Activated CD4-positive, alpha-beta T cell treated with anti-CD3 and anti-CD28 coated beads, Interleukin-2, amount 50 U/mL, for 24 hours (primary cell): ENCODE measurements at places on chromosomes 7 and 10.

- DNase-seq: no peak
Observed at GRCh38 chr7:69596723-69597277, 1.5 kb upstream of the AUTS2 start.

GRCh38 chr7:24199978-24200377, 84.0 kb upstream of the NPY start:
- DNase-seq: no peak

DNA sequence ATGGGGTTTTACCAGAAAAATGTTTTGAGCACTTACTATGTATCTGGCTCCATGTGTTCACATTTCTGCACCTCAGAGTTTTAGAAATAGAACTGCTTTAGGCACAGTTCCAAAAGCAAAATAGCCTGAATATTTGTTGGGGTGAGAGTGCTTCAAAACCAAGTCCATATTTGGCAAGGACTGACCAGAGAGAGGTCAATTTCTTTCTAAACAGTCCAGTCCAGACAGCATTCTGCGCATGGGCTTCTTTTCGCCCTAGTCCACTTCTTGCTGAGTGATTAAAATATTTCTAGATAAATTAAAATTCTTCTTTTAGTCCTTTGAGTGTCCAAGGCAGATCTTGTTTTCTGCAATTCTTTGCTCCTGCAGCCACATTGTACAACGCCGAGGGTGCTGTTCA, 427.0 kb downstream of the PHTF2 start:
- no peak for DNase-seq

GRCh38 chr7:121084748-121085336, 96.3 kb downstream of the CPED1 start:
- no peak for DNase-seq

DNA sequence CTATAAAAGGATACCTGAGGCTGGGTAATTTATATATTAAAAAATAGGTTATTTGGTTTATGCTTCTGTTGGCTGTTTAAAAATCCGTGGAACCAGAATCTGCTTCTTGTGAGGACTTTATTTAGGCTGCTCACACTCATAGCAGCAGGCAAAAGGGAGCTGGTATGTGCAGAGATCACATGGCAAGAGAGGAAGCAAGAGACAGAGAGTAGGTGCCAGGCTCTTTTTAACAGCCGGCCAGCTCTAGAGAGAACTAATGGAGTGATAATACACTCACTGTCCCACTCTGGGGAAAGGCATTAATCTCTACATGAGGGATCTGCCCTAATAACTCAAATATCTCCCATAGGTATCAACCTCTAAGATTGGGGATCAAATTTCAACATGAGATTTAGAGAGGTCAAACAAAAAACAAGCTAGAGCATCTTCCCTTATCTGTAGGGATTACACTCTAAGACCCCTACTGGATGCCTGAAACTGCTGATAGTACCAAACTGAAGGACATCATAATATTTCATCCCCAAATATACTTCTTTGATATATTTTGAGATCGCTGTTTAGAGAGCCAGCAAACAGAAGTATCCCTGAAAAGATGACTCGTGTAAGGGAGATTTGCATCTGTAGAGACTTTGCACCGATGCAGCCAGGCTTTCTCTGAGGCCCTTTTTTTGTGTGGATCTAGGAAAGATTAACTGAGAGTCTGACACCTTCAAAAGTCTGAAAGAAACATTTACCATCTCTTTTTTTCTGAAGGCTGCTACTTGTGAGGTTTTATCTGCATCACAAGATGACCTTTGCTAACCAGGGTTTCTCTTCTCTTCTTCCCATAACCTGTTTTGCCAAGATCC, 717.0 kb upstream of the MBL2 start:
- no peak for DNase-seq

DNA sequence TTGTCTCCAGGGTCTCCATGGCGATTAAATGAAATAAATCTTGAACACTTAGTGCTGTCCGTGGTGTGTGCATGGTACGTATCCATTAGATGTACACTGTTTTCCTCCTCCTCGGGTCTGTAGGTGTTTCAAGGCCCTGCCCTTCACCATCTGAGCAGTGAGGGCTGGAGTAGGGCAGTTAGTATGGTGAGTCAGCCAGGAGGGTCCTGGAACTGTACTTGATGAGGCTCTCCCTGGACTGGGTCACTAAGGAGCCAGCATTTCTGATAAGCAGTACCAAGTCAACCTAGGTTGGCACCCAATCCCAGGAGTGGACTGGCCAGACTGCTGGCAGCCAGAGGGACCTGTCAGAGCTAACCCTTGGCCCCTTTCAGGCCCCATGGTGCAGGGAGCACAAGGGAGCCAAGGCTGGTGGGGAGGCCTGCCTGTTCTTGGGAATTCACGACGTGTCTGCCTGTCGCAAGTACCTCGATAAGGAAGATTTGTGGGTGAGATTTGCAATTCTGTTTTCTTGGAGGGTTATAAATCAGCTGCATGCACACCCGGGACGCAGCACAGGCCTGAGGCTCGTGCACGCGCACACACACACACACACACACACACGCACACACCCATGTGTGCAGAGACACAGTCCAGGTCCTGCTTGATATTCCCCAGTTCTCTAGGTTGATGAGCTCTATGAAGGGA, 114.2 kb downstream of the ZMIZ1 start:
- no peak for DNase-seq

DNA sequence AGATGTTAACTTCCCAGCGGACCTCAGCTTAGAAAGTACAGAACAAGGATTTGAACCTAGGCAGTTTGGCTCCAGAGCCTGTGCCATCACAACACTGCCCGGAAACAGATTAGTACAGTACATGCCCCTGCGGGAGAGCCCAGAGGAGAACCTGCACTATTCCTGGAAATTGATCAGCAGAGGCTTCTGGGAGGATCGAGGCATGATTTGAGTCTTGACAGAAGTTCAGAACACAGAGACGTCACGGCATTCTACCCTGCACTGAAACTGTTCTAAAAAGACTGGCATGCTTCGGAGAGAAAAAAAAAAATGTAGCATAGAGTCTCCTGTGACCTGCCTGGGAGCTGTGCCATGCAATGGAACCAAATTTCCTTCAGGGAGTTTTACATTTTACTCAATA, 9.2 kb upstream of the IL6 start:
- no peak for DNase-seq

DNA sequence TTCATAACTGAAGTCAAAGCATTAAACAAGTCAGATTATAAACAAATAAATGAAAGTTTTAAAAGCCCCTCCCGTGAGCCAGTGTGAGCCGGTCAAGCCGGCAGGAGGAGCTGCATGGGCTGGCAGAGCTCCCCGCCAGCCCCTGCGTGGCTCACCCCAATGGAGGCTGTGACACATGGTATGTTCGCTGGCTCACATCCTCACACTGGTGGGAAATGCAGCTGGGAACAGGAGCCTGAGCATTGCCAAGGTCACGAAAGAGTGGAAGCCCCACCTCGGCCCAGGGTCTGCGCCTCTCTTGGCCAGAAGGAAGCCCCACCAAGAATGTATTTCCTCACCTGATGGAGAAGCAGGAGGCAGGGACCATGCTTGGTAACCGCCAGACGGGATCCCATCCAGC, 261.7 kb upstream of the TCERG1L start:
- DNase-seq: no peak

DNA sequence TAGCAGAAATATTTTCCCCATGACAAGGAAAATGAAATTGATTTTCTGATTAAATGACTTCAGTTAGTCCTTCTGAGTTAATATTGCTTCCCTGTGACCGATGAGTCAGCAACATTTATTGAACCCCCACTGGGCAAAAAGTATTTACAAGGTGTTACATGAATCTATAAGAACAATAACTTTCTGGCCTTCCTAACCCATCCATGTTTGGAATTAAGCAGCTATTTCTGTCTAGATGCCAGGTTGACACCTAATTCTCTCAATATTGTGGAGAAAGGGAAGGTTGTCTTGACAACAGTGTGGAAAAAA, 112.9 kb upstream of the JAZF1 start:
- no peak for DNase-seq

DNA sequence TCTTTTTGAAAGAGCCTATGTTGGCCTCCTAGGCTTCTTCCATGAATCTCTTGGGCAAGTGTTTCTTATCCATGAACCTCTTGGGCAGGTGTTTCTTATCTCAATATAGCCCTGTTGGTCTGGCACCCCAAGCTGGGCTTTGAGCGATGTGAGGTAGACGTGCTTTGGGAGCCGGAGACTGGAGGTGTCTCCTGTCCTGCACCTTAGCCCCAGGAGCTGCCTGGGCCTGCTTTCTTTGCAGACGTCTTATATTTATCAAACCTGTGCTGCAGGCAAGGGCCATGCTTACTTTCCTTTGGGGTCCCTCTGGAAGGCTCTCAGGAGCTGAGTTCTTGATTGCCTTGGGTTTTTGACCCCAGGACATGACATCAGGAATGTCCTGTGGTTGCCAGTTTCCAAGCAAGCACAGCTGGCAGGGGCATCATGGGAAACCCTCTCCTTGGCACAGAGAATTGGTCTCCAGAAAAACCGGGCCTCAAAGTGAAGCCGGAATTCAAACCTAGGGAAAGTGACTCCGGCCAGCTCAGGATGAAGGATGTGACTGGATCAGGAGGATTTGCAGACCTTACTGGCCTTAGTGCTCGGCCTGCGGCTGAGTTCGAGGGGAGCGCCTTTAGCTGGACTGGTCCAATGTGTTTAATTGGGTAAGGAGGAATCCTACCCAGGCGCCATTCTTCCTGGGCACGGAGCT, 2.8 kb downstream of the JAKMIP3 start:
- no peak for DNase-seq

GRCh38 chr10:49596493-49596809, 13.7 kb upstream of the SLC18A3 start:
- DNase-seq: no peak

GRCh38 chr7:48031111-48031510, 2.2 kb upstream of the SUN3 start:
- no peak for DNase-seq

- DNase-seq: no peak
Observed at GRCh38 chr7:47239931-47240421, 341.9 kb downstream of the TNS3 start.

DNA sequence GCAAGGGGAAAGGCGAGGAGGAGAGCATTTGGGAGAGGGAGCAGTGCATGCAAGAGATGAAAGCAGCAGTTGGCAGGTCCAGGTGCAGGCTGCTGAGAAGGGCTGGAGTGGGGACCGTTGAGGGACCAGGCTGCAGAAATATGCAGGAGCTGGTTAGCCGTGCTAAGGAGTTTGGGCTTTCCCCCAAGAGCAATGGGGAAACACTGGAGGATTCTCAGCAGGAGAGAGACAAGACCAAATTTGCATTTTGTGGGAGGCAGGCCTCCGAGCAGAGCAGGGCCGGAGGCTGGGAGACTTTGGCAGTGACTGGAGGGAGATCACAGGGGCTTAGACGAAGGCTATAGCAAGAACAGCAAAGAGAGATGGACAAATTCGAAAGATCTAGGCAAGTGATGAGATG, 11.8 kb downstream of the BTBD16 start:
- DNase-seq: no peak
